MM.1S (cell line): ENCODE measurements at places on chromosomes 3 and 15.

GRCh38 chr15:67186688-67187087 is 67.8 kb downstream of the AAGAB start:
- DNase-seq, result no peak

DNA sequence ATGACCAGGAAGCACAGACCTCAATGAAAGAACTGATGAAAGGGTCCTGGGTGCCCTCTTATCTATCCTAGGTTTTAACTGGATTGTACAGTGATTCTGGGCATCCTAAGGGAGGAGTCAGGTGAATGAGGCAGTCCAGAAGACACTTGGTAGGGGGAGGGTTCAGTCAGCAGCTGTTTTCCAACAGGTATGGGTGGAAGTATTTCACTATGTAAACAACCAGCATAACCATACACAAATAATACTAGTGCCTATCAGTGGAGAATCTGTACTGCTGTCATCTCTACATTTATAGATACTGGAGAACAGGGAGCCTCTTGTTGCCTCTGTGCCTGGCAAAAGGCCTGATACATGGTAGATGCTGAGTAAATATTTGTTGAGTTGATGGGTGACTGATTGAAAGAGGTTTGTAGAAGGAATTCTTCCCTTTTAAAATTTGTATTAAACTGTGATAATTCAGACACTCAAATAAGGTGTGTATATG is 328.5 kb downstream of the RBMS3 start:
- DNase-seq, result no peak

DNA sequence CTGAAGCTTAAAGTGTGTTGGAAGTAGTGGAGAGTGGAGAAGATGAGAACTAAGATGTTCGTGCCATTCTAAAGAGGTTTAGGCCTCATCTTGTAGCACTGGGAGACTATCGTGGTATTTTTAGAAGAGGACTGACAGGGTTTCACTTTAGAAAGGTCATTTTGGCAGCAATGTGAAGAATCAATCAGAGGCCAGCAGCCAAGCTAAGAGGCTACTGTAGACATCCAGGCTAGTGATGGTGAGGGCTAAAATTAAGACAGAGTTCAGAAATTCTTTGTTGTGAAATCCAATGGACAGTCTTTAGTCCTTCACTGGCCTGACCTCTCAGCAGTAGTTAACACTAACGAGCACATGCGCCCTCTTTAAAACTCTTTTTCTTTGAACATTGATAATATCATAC is 288.2 kb downstream of the TBL1XR1 start:
- DNase-seq, result no peak

- no peak for DNase-seq
Measured at GRCh38 chr3:57943525-57944495, 64.4 kb upstream of the FLNB start.

GRCh38 chr3:73530022-73530396 is 94.7 kb downstream of the PDZRN3 start:
- no peak for DNase-seq

DNA sequence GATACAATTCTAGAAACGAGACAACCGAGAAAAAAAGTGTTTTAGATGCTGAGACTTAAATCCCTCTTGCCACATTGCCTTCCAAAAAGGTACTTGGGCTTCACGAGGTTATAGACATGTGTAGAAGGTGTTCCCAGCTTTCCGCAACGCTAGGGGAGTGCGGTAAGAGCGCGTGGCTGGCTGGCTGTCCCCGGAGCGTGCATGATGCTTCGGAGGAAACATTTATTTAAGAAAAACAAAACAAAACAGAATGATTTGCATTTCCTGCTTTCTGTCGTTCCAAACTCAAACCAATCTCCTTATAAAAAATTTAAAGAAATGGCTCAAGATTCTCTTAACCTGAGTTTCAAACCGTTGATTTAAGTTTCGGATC is 841 bp downstream of the SLC6A20 start:
- DNase-seq, result no peak

- no peak for DNase-seq
Measured at GRCh38 chr3:56389183-56389830, 79.0 kb downstream of the ERC2 start.

GRCh38 chr3:113747283-113748046 is 630 bp downstream of the ATP6V1A start:
- DNase-seq, result peak; percentile 43

- peak; percentile 43 for DNase-seq
Measured at GRCh38 chr3:5122741-5123706, 932 bp downstream of the ARL8B start.

DNA sequence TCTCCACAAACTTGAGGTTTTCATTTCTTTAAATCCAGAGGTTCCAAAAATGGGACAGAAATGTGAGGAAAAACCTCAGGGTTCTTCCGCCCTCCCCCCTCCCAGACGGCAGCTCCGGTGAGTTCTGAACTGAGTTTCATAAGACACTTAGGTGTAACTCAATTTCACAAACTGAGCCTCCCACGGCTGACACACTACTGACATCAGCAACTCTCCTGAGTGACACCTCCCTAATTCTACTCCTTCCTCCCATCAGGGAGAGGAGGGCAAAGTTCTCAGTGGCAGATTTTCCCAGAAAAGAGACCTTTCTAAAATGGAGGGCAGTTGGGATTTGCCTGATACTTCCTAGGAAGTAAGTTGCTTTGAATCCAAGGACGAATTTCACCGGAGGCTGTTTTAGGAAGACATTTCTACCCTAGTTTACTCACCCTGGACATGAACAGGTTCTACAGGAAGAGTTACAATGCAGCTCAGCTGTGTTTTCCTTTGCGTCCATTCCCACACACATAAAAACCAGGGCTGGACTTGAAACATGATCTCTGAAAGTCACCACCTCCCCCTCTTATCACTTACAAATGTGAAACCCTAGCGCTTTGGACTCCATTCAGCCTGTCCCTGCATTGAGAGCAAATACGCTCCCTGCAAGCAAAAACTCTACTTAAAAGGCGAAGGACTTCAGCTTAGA is 78.1 kb upstream of the LMOD3 start:
- peak; percentile 34 for DNase-seq

DNA sequence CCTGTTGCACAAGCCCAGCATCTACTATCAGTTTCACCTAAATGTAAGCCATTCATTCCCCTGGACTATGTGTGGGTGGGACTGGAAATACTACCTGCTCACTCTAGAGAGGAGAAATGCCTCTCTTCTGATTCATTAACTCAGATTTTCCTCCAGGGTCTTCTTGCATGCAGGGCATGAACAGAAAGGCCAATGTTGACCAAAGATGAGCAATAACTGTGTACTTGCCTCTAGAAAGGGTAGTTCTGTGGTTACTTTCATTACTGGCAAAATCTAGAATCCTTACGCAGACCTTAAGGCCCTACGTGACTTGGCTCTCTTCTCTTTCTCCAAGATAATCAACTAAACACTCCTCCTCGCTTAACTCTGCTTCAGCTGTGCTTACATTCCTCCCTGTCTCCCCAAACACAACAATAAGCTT is 81.4 kb upstream of the PSMD6 start:
- DNase-seq, result no peak

DNA sequence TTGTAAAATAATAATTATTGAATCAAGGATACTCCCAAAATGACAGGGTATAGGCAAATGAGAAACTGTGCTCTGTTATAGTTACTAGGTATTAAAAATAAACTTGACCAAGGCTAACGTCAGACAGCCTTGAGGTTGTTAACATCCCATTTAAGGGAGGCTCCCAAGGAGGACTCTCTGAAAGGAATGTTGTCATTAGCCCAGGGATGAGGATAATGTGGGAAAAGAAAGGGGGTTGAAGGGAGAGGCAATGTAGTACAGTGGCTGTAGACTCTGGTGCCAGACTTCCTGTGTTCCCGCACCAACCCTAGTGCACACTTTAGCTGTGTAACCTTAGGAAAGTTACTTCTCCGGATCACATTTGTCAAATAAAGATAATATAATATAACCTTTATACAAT is 47.0 kb upstream of the RARB start:
- DNase-seq, result no peak

DNA sequence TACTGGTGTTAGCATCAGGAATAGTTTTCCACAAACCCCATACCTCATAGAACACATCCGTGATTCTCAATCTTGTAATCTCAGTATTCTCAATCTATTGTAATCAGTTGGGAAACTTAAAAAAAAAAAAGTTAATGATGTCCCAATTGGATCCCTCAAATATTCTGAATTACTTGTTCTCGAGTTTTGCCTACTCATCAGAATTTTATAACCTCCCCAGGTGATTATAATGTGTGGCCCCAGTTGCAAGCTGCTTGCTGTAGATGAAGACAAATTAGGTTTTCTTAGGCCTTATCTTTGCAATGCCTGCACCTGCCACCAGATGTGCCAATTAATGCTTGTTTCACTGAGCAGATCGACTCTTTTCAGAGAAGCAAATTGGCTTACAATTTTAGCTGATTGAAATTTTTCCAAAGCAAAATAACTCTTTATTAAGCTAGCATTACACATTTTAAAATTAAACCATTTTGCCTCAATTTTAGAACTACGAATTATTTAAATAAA is 19.0 kb upstream of the DIPK2A start:
- DNase-seq, result peak; percentile 26

- no peak for DNase-seq
Measured at GRCh38 chr3:51962854-51963530, 4.3 kb downstream of the PCBP4 start.

DNA sequence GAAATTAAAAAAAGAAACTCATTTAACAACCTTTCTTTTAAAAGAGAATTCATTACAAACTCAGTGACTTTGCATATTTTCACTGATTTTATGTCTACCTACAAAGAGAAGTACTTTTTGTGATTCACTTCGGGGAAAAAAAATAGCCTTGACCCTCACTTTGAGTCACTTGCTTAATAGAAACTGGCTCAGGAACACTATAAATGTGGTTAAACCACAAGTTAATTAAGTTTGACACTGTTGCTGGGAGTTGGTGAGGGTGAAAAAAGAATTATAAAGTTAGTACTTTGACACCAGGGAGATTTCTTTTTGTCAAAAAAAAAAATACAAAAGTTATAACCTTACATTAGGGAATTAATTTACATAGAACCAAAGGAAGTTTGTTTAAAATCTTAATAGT is 810.9 kb downstream of the NR2F2 start:
- DNase-seq, result no peak

DNA sequence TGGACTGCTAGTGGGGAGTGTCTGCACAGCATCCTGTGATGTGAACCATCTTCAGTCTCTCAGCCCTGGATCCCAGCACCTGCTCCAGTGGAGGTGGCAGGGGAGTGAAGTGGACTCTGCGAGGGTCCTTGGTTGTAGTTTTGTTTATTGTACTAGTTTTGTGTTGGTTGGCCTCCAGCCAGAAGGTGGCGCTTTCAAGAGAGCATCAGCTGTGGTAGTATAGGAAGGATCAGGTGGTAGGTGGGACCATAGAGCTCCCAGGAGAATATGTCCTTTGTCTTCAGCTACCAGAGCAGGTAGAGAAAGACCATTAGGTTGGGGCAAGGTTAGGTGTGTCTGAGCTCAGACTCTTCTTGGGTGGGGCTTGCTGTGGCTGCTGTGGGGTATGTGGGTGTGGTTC is 20.9 kb downstream of the NEK11 start:
- DNase-seq, result peak; percentile 82

GRCh38 chr3:123457841-123458240 is 9.0 kb upstream of the ADCY5 start:
- DNase-seq, result no peak

- peak; percentile 21 for DNase-seq
Measured at GRCh38 chr3:112974894-112975293, at the start of gene CD200R1. TSS of gene CD200R1 (minus strand) at chr3:112975103. CDS start at chr3:112974857, 246 bp downstream.

DNA sequence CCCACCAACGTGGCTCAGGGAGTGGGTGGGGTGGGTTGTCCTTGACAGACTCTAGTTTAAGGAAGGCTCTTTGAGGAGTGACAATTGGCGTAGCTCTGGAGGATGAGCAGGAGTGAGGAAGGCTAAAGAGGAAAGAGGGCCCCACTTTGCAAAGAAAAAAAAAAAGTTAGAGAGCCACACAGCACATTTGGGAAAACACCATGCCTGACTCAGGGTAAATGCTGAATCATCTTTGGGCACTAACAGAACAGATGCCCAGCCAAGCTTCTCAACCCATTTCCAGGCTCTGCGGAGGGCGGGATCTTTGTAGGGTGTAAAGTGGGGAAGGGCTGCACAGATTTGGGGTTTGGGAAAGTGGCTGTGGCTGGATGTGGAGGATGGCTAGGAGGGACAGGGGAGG is 179.1 kb upstream of the RGMA start:
- DNase-seq, result no peak

DNA sequence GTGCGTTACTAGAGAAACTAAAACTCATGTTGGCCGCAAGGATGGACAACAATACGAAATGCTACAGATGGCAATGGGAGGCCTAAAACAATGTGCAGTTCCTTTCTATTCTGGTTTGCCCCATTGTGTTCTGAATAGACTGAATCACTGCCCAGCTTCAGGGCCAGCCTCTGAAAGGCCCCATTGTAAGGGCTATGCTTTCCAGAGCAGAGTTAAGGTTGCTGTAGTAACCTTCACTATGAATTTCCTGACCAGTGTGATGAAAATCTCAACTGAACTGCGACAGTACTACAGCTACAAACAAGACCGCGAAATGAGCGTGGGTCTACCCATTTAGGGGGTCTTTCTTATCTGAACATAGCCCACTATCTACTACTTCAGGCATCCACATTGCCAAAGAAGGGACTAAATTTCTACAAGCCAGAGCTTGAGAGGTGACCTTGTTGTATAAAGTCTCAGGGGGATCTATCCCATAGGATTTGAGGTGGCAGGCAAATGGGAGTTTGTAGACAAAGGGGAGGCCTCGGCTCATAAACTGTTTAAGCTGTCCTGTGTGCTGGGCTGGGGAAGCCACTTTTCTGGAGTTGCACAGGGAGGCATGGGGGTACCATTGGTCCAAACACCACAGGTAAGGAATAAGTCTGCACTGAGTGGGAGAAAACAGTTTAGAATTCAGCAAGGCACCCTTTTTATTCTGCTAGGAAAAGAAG is 80.1 kb downstream of the MYO1E start:
- no peak for DNase-seq

GRCh38 chr3:31523543-31523942 is 9.2 kb upstream of the STT3B start:
- DNase-seq, result no peak

GRCh38 chr15:89278307-89278706 is 34.5 kb downstream of the FANCI start:
- DNase-seq, result no peak

DNA sequence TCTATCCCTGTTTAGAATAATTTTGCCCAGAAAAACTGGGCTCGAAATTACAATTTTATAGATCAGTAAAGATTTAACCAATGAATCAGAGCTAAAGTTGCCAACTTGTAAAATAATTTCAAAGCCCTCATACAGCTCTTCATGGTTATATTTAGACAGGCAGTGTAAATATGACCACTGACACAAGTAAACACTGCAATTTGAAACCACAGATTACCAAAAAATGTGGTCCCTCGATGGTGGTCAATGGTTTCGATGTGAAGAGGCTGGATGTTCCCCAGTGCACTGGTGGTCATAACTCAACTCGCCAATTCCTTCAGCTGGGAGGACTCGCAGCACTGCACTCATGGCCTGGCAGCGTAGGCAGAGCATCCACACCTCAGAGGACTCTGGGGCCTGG is 28.6 kb downstream of the LRTM1 start:
- DNase-seq, result no peak

- no peak for DNase-seq
Measured at GRCh38 chr3:117518364-117518763, 808.8 kb downstream of the TUSC7 start.
